ENCODE measurements at places on chromosomes 16 and 17.

GRCh38 chr16:87145181-87146176 lies 171.7 kb downstream of the C16orf95 start:
- no peaks in the 10 kb centered on the region for H3K27me3 ChIP-seq
- H3K36me3 ChIP-seq: no peaks in the 10 kb centered on the region
- no peaks in the 10 kb centered on the region for H3K4me1 ChIP-seq
- no peak overlapping the region for H3K27ac ChIP-seq

DNA sequence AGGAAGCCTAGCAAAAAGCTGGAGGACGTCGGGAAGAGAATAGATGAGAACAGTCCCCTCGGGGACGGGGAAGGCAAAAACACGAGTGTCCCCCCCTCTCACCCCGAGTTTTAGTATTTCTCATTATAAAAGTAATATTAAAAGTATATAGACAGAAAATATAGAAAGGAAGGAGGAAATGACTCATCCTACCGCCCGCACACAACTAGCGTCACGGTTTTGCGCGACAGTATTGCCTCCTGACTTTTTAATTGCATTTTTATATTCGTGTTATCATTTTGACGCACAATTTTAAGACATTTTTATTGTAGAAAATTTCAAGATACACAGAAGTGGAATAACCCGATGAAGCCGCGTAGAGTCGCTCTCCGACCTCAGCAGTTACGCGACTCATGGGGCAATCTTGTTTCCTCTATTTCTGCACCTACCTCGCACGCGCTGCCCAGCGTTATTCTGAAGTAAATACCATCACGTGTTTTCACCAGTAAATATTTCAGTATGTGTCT lies 652 bp upstream of the SLC25A19 start:
- H3K27me3 ChIP-seq: no peaks in the 10 kb centered on the region
- H3K4me3 ChIP-seq: peak overlapping the region; percentile 54
- peaks cover 4% of the 10 kb centered on the region for H3K4me1 ChIP-seq
- H3K27ac ChIP-seq: peak overlapping the region; percentile 71
- peak; percentile 76 for DNase-seq

DNA sequence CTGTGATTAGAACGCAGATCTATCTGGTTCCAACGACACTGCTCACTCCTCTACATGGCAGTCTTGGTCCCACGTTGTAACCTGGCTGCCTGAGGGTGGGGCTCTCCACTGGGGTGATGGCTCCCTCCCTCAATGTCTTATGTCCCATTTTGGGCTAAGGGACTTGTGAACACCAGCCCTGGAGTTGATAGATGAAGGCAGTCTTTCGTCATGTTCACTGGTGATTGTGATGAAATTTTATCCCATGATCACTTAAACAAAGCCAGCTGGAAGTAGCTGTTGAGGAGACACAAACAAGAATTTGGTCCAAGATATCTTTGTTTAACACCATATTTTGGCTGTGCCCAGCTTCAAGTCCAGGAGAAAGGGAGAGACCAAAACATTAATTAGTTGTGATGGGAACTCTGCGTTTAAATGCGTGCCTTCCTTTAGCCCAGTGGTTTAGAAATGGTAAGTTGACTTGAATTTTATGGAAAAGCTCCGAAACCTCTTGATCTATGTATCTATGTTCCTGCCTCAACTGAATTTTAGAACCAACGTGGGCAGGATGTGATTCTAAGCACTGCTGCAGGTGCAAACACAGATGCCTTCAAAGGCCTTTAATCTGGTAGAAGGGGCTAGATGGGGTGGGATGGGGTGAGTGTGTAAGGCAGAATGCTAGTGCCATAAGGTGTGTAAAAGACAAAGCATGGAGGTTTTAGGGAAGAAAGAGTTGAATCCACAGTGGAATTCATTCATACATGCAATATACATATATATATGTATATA lies 186.8 kb upstream of the IRX3 start:
- no peak for DNase-seq
- H3K27ac ChIP-seq: no peak overlapping the region
- H3K4me3 ChIP-seq: no peak overlapping the region
- no peaks in the 10 kb centered on the region for H3K4me1 ChIP-seq
- H3K36me3 ChIP-seq: no peaks in the 10 kb centered on the region
- H3K27me3 ChIP-seq: no peaks in the 10 kb centered on the region

DNA sequence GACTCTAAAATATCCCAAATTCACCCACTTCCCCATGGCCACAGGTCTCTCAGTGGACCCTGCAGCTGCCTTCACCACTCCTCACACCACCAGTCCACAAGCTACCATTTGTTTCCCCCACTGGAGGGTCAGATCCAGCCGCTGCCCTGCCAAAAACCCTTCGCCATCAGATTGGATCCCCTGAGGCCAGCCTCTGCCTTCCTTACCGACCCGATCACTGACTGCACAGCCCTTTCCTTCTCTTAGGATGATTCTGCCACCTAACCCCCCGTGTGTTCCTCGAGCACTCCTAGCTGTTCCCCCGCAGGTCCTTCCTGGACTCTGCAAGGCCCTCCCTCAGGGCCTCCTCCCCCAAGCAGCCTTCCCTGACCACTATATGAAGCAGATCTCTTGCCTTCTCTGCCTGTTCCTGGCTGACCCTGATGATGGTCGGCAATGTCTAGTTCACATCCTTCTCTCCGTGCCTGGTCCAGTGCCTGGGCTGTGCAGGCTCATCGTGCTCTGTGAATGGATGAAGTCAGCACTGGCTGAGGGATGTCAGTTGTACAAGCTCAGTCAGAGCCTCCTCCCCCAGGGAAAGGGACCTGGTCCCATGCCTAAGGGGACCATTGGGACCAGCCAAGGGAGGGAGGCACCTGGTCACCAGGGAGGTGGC lies 46.0 kb downstream of the CPNE2 start:
- H3K27ac ChIP-seq: no peak overlapping the region
- H3K4me1 ChIP-seq: peaks cover 18% of the 10 kb centered on the region
- no peak for DNase-seq
- no peak overlapping the region for H3K4me3 ChIP-seq
- H3K36me3 ChIP-seq: peaks cover 32% of the 10 kb centered on the region

DNA sequence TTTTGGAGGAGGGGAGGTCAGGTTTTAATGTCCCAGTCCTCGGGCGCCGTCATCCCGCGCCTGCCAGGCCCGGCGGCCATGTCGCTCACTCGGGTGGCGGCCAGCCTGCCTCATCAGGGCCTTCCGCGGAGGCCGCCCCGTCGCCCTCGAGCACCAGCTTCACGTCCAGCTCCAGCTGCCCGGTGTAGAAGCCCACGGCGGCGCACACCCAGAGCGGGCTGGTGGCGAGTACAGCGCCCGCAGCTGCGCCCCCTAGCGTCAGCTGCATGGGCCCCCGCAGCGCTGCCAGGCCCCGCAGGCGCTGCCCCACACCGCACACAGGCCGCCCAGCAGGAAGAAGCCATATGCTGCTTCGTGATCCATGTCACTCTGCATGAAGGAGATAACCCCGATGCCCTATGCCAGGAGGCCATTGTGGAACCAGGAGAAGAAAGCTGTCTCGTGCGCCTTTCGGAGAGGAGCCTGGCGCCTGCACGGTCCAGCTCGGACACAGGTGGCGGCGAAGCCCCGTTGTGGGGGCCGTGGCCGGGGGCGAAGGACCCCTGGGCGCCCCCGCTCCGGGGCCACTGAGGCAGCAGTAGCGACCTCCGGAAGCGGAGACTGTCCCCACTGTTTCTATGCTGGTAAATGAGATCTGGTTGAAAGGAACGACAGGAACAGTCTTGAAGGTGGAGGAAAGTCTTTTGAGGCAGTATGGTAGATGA lies 9.6 kb downstream of the AP2B1 start:
- H3K4me3 ChIP-seq: no peak overlapping the region
- no peak for DNase-seq
- peaks cover 18% of the 10 kb centered on the region for H3K36me3 ChIP-seq
- H3K27ac ChIP-seq: no peak overlapping the region
- H3K27me3 ChIP-seq: no peaks in the 10 kb centered on the region

DNA sequence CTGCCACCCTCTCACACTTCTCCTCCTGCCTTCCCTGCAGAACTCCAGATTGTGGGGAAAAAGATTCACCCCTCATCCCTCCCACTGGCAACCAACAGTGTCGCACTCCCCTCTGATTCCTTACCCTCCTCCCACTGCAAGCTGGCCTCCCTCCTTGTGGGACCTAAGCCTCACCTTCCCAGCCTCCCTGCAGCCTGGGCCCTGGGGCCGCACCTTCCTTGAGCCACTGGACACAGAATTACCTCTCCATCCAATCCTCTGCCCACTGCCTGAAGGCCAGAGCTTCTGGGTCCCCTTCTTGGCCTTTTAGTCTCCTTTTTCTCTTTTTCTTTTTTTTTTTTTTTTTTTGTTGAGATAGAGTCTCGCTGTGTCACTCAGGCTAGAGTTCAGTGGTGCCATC lies 33.9 kb downstream of the NGFR start:
- no peak overlapping the region for H3K27ac ChIP-seq
- no peak for DNase-seq
- no peak overlapping the region for H3K4me3 ChIP-seq
- peaks cover 5% of the 10 kb centered on the region for H3K27me3 ChIP-seq

- H3K27ac ChIP-seq: no peak overlapping the region
- H3K27me3 ChIP-seq: peaks cover 61% of the 10 kb centered on the region
- H3K4me3 ChIP-seq: peak overlapping the region; percentile 23
Measured at GRCh38 chr16:3182608-3183444, 5.2 kb upstream of the OR1F1 start.

GRCh38 chr17:47742319-47743181 lies 9.5 kb downstream of the TBX21 start:
- no peaks in the 10 kb centered on the region for H3K4me1 ChIP-seq
- H3K36me3 ChIP-seq: no peaks in the 10 kb centered on the region
- H3K27me3 ChIP-seq: peaks cover 4% of the 10 kb centered on the region
- H3K4me3 ChIP-seq: no peak overlapping the region
- H3K27ac ChIP-seq: no peak overlapping the region
- DNase-seq: no peak

- peaks cover 7% of the 10 kb centered on the region for H3K4me1 ChIP-seq
- H3K36me3 ChIP-seq: peaks cover 3% of the 10 kb centered on the region
- DNase-seq: peak; percentile 85
- peak within 1 kb of the TSS; percentile 88 for H3K27ac ChIP-seq
- peak within 1 kb of the TSS; percentile 100 for H3K4me3 ChIP-seq
- H3K27me3 ChIP-seq: no peaks in the 10 kb centered on the region
Measured at GRCh38 chr16:84699712-84700445, at the start of gene USP10. TSS of gene USP10 (plus strand) at chr16:84700000. CDS start at chr16:84700091, 91 bp downstream.

DNA sequence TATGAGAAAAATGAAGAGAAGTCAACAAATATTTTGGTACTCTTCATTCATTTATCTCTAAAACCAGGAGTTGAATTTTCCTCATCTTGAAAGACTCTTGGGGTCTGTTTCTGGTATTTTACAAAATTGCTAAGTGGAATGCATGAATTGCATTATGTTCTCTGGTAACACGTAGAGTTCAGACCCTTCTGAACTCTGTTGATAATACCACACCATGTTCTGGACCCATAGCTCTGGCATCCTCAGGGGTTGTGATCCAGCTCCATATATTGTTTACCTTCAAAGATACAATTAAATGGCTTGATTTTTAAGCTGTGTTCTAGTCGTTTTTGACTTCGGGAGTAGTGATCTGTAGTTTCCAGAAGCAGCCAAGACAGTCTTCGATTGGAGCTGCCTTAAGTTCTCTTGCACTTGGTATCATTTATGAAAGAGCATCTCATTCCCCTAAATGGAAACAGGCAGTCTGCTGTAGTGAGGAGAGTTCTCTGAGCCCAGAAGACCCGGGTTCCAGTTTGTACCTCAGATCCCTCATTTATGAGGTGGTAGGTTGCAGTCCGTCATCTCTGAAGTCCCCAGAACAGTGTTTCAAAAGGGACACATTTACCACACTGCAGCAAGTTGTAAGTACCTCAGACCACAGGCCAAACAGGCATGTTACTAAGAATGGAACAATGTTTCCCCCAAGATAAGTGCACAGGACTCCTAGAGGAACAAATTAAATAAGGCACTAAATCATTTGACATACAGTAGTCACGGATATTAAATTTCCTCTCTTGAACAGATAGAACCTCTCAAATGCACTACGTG lies 9.6 kb downstream of the PSMD7 start:
- peaks cover 37% of the 10 kb centered on the region for H3K36me3 ChIP-seq
- H3K27ac ChIP-seq: no peak overlapping the region
- no peaks in the 10 kb centered on the region for H3K27me3 ChIP-seq
- H3K4me3 ChIP-seq: no peak overlapping the region
- H3K4me1 ChIP-seq: no peaks in the 10 kb centered on the region

GRCh38 chr16:50704245-50704644 lies 10.8 kb downstream of the NOD2 start:
- H3K4me3 ChIP-seq: no peak overlapping the region
- no peaks in the 10 kb centered on the region for H3K4me1 ChIP-seq
- H3K27ac ChIP-seq: no peak overlapping the region
- no peaks in the 10 kb centered on the region for H3K36me3 ChIP-seq
- H3K27me3 ChIP-seq: no peaks in the 10 kb centered on the region

DNA sequence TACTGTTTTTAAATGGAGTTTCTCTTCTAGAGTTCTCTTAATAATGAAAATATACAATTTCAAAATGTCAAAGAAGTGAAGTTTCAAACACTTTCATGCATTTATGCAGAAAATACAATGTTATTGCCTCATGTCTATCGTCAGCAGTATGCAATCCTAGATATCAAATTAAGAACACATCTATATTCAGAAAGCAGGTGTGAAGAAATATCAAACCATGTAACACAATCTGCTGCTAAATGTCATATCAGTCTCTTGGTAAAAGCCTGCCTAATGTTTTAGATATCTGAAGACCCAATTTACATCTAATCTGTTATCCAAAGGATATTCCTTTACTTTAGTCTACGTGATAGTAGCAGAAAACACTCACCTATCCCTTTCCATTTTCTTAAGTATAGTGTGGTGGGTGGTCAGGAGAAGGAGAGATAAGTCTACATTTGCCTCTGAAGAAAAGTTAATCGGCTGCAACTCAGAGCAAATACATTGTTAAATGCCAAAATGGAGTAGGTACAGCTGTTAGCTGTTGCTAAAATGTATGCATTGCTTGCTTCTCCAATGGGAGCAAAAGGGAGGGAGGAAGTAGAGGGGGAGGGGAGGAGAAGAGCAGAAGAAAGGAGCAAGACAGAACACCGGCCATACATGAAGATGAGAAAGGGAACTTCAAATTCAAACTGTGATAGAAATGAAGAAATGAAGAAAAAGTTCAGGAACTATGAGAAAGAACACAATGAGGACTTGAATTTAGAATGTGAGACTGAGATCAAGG lies 64.9 kb downstream of the ITFG1 start:
- H3K4me3 ChIP-seq: no peak overlapping the region
- no peaks in the 10 kb centered on the region for H3K27me3 ChIP-seq
- no peak for DNase-seq
- peaks cover 2% of the 10 kb centered on the region for H3K36me3 ChIP-seq
- no peak overlapping the region for H3K27ac ChIP-seq
- H3K4me1 ChIP-seq: no peaks in the 10 kb centered on the region

- no peaks in the 10 kb centered on the region for H3K4me1 ChIP-seq
- no peak overlapping the region for H3K4me3 ChIP-seq
- peak overlapping the region; percentile 12 for H3K27ac ChIP-seq
- DNase-seq: no peak
Measured at GRCh38 chr16:87897521-87898505, 28.5 kb upstream of the SLC7A5 start.
